ENCODE measurements at places on chromosomes 6 and 20.

DNA sequence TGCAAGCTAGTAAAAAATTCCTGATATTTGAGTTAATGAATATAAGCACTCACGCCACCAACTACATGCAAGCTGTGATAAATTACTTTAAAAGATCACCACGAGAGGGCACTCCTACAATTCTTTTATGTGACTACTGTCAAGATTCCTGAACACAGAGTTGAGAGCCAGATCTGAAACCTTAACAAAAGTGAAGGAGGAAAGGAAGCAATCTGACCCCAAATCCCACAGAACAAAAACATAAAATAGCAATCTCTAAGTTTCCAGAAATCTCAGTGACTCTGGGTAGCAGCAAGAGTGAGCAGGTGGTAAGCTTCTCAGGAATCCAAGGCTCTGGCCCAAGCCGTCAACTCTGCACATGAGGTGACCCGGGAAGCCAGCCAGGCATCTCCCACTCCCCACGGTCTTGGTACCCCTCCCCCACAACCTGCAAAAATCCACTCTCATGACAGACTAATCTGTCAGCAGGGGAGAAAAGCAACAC is 55.1 kb downstream of the STAU1 start:
- DNase-seq: no peak

GRCh38 chr20:9397928-9398327 is 116.5 kb upstream of the LAMP5 start:
- no peak for DNase-seq

GRCh38 chr20:4709261-4710105 is 12.2 kb upstream of the PRND start:
- no peak for DNase-seq

DNA sequence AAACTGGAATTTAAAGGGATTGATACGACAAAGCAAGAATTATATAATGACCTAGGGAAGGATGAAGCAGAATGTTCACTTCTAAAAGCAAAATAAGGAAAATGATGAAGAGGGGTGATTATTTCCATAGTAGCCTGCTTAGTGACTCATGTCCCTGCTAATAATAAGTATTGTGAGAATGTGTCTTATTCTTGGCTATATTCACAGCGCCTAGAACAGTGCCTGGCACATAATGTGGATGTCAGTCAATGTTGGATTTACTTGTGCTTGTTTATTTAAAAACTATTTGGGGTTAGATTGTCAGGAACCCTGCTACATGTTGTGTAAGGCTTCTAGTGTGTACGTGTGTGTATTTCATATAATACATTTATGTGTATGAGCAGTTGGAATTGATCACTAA is 85.1 kb downstream of the ZFAND3 start:
- DNase-seq: no peak

DNA sequence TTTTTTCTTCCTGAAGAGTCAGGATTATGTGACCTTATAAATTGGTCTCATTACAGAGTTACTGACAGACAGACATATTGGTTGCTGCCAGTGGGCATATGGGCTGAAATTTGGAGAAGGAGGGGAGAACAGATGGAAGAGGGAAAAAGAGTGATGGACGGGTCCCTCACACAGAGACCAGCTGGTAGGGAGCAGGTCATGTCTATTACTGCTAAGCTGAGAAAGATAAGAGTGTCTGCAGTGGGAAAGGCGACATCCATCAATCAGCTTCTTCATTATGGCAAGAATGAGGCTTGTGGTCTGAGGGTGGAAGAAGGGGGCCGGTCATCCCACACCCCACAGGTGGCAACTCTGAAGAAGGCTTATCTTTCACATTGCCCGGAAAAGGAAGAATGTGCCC is 353.8 kb upstream of the RSPO3 start:
- no peak for DNase-seq

DNA sequence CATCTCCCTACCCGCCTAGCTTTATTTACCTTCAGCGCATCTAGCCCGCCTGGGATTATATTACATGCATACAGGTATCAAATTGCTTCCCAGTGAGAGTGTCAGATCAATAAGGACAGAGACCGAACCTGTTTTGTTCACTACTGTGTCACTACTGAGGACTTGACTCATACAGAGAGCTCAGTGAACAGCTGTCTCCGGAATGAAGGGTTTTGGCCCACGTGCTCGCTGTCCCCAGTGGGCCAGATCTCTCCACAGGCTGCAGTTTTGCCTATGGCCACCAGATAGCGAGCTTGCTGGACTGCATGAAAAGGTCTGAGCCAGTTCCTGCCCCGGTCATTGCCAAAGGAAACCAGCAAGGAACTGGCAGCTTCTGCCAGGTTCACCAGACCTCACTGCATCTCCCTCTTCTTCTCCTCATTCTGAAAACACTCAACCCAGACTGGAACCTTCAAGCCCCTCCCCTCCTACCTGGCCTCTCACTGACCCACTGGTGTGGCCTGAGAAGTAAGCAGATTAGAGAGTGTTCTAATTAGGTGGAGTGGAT is 150.8 kb downstream of the ZMYND8 start:
- no peak for DNase-seq

- DNase-seq: no peak
Measured at GRCh38 chr20:59028812-59029211, 3.3 kb downstream of the ATP5F1E start.

DNA sequence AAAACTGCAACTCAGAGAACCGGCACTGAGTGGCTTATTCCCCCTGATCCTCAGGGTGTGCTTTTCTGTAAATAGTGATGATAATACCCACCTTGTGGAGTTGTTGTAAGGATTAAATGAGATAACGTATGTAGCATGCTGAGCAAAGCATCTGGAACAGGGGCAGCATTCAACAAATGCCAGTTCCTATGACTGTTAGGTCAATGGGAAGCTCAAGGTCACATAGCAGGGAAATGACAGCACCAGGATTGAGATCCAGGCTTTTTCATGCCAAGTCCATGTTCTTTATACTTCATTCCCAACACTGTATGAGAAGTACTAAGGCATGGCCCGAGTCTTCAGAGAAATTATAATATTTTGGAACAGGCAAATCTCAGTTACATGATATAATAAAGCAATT is 5.1 kb downstream of the RCAN2 start:
- no peak for DNase-seq

Measured in stimulated activated naive CD4-positive, alpha-beta T cell (primary cell).